Right lung (tissue), 10 donors: ENCODE measurements at places on chromosomes 11 and 22. TPM values are rescaled to one million over a fixed set of nuclear protein-coding genes. Genes with fewer than 3 reads are reported as not detected.

NFAM1 gene
- 1.4 TPM for polyA plus RNA-seq

SERPIND1 gene
- 0.20 TPM for polyA plus RNA-seq

MDK gene
- polyA plus RNA-seq = 860 TPM

ROBO4 gene
- 26.0 TPM for polyA plus RNA-seq

ISX gene
- 0.28 TPM for polyA plus RNA-seq

DNA sequence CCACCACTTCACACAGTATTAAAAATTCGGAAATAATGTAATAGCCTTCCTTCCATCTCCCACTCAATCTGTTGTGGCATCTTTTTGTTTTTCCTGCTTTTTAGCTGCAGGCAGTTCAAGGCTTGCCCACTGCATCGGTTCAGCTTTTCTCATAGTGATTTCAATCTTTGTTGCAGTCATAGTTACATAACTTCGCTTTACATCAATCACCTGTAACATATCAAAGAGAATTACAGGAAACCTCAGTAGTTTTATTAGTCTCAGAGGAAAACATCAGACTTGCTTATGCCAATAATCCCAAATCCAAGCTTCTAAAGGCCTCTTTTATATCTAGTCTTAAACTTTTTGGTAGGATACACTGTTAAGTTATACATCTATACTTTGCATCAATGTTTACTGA lies 20.5 kb downstream of the CHORDC1 start:
- DNase-seq = no peak

DNA sequence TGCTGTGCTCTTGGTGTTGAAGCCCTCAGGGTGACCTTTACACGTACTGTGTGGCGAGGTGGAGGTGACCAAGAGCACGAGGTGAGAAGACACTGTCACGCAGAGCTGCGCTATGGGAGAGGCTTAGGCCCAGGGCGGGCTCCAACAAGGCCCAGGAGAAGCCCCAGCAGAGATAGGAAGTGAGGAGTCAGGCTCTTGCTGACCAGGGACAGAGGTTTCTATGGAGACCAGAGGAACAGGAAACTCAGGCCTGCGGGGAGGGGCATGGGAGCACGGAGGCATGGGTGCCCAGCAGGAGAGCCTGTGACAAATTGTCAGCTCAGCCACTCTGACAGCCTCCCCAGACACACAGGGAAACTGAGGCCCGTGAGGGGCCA lies 15.8 kb downstream of the DGKZ start:
- no peak for DNase-seq

DNA sequence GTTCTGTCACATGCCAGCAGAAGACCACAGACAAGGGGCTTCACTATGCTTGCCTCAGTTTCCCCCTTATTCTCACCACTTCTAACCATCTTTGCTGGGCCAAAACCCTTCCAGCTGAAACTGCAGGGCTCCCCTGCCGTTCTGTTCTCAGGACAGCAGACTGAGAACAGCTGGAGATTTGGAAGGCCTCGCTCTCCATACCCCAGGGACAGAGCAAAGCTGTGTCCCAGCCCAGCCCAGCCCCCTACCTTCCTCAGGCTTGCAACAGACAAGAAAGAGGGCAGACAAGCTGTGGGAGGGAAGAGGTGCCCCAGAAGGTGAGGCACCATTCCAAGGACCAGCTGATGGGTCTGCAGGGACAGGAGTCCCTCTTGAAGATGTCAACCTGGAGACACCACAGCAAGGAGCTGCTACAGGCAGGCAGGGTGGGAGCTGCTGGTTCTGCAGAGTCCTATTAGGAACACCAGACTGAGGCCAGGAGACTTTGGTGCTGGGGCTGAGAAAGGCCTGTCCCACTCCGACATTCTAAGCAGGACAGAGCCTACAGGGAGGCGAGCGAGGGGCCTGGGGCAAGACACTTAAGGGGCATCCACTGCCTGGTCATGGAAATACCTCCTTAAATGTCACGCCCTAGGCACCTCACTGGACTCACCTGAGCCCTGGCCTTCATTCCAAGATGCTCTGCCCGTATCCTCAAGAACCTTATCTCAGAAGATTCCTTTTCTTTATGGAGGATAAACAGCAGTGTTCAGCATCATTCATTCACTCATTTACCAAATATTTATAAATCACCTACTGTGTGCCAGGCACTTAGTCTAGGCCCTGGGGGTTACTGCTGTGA lies 6.9 kb downstream of the SCN2B start:
- no peak for DNase-seq

DNA sequence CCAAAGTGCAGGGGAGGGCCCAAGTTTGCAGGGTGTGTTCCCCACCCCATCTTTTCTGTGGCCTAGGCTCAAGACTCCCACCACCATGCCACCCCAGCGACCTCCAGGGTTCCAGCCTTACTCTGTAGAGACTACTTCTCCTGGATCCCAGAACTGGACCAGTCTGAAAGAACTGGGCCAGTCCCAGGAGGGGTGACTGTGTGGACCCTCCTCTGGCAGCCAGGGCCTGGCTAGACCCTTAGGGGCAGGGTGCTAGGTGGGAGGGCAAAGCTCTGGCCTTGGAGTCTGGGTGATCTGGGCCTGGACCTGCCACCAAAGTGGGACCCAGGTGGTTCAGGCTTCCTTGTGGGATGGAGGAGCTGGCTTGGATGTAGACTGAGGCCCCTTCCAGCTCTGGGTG lies 41.8 kb upstream of the ACCSL start:
- no peak for DNase-seq

GRCh38 chr22:40911772-40912171 lies 39.4 kb upstream of the RBX1 start:
- no peak for DNase-seq

GRCh38 chr11:106913141-106913540 lies 105.1 kb downstream of the GUCY1A2 start:
- no peak for DNase-seq

- DNase-seq = no peak
These were observed 73.4 kb downstream of the MYEOV start for GRCh38 chr11:69367211-69367964.

GRCh38 chr11:111602865-111603610 lies 789 bp downstream of the SIK2 start:
- peak; percentile 51 for DNase-seq

DNA sequence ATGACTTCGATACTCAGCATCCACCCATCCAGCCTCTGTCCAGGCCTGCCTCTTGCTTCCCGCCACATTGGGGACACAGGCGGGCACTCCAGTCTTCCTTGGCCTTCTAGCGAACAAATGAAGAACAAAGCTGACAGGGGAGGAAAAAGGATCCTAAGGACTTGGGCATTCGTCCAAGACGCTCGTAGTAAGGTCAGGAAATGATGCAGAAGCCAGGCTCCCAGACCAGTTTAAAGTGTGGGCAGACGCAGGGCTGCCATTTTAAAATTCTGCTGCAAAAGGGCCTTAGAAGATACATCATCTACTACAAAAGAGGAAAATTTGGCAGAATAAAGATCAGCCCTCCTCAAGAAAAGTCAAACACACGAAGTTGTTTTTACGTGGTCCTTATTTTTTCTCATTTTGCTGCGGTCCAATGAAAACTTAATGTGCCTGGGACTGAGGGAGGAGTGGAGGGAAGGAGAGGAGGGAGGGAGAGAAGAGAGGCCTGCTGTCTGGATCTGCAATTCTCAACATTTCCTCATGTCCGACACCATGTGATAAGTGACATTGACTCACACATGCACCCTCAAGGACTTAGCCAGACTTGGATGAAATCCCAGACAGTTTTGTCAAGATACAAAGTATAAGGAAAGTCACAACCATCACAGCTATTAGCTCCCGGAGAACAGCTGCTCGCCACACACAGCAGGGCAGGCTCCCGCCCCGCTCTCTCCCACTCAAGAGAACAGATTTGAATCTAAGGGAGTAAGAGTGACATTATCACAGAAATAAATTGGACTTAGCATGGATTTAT lies 5.7 kb downstream of the DNAL4 start:
- peak; percentile 86 for DNase-seq

DNA sequence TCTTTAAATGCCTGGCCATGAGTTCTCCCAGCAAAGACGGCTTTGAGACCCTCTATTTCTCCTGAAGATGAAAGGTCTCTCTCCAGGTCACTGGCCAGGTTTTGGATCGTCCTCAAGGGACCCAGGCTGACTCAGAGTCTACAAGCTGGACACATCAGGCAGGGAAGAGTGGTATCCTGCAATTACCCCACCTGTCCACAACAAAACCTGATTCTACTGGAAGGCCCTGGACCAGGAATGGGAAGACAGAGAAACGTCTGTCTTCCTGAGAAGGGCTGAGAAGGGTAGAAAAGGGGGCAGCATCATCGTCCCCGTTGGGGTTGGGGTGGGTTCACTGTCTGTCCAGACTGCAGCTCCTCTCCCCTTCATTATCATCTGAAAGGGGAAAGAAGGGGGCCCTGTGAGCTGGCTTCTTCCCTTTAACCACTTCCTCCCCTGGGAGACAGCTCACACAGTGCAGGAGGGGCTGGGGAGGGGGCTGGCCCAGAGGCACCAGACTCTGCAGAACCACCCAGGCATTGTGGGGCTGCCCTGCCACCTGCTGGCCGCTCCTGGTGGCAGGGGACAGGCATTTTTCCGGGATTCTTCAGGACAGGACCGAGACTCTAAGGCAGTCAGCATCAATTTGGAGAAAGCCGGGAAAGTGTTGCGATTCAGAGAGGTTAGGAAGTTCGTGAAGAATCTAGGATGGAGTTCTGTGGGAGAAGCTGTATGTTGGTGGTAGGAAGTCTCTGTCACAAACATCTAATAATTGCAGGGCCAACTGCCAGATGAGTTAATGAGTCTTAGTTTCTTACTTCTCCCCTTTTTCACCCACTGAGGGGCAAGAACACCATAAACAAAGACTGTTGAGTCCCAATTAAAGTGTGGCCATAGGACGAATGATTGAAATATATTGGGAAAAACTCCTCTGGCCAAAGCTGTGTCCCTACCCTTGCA lies 57.6 kb downstream of the SYN3 start:
- DNase-seq = peak; percentile 58

DNA sequence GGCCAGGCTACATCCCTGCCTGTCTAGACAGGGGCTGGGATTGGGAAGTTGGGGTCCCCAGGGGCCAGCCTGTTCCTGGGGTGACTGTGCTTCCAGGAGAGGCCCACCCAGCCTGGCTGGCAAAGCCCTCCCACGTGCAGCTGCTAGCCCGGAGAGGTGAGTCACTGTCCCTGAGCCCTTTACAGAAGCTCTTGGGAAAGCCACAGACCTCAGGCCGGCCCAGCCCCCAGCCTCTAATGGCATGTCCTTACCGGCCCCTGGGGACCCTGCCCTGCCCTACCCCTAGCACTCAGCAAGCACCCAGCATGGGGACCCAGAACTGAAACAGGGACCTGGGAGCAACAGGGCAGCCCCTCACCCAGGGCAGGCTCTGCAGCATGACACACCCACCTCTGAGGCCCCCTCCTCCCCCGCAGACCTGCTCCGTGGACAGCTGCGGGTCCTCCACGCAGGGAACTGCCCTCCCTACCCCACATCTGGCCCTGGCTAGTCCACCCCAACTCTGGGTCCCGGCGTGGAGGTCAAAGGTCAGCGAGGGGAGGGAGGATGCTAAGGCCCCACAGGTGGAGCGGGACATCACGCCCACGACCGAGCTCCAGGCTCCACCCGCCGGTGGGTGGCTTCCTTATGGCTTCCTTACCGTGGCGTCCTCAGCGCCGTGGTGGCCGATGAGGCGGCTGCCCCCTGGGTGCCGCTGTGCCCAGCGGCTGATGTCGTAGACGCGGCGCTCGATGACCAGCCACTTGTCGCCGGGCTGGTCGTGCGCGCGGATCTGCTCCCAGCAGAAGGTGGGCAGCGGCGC lies 615 bp downstream of the FADS3 start:
- no peak for DNase-seq

GRCh38 chr22:30969532-30970355 lies 679 bp downstream of the TUG1 start:
- DNase-seq = peak; percentile 32

- no peak for DNase-seq
These were observed 54.0 kb downstream of the KCNQ1OT1 start for GRCh38 chr11:2645779-2646118.

GRCh38 chr22:46293577-46294260 lies 3.0 kb upstream of the GTSE1 start:
- DNase-seq = no peak

- no peak for DNase-seq
These were observed 13.7 kb downstream of the TMEM216 start for GRCh38 chr11:61406067-61406466.

- no peak for DNase-seq
These were observed 34.4 kb downstream of the YAP1 start for GRCh38 chr11:102144357-102145355.

DNA sequence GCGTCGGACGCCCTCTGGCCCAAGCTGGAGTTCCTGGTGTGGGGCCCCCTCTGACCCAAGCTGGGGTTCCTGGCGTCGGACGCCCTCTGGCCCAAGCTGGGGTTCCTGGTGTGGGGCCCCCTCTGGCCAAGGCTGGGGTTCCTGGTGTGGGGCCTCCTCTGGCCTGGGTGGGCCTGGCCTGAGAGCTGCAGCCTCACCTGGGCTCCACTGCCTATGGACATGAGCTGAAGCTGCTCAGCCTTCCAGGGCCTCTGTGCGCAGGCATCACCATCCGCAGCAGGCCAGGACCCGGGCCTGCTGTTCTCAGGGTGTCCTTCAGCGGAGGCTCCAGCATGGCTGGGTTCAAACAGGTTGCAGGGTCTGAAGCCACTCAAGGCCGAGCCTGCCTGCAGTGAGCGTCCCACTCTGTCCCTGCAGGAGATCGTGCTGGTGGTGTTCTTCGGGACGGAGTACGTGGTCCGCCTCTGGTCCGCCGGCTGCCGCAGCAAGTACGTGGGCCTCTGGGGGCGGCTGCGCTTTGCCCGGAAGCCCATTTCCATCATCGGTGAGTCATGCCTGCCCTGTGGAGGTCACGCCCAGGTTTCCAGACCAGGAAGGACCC lies 125.5 kb downstream of the KCNQ1 start:
- DNase-seq = no peak
